GM23338 (cell line): ENCODE measurements at places on chromosomes 12 and 14. TPM values are rescaled to one million over a fixed set of nuclear protein-coding genes. Genes with fewer than 3 reads are reported as not detected.
A peak's percentile ranks its signal among the peaks of the same experiment; 100 is the strongest.

DNA sequence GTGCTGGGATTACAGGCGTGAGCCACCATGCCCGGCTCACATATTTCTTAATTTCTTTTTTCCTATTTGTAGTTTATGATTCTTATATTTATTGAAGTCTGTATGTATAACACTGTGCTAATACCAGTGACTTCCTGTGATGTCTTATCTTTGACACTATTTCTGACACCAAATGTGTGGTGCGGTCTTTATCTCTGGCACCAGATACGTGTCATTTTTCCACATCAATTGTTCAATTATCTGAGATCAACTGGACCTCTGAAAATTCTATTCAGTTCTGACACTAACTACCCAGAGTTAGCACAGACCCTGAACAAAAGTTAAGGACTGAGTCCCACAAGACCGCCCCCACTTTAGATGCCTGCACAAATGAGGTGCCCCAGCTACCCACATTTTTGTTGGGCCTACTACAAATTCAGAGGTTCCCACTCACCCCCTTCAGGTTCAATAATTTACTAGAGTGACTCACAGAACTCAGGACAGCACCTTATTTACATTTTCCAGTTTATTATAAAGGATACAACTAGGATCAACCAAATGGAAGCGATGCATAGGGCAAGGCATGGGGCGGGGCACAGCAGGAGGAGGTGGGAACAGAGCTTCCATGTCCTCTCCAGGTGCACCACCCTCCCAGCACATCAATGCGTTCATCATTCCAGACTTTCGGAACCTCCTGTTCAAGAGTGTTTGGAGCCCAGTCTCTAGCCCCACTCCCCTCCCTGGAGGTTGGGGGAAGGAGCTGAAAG lies 11.6 kb upstream of the SRSF9 start:
- no peak for DNase-seq

DNA sequence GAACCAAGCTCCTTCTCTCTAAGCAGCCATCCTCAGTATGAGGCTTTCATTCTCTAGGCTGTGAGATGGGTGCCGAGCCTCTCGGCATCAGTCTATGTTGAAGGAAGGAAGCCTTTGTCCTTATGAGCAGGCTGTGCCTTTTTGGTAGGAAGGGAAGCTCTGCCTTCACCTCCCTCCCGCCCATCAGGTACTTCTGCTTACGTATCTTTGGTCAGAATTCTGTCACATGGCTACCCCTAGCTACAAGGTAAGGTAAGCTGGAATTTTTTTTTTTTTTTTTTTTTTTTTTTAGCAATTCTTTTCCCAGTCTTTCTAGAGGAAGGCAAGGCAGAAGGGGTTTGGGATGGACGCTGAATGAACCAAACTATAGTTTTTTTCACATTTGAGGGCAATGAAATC lies 16.9 kb downstream of the BATF start:
- no peak for DNase-seq

- no peak for DNase-seq
Observed at GRCh38 chr12:85191-85666, 18.7 kb downstream of the IQSEC3 start.

SLC35F4 gene
- not detected in 2 replicates for total RNA-seq

ESR2 gene
- total RNA-seq = 0.08 and 0.59 TPM in 2 replicates

DNA sequence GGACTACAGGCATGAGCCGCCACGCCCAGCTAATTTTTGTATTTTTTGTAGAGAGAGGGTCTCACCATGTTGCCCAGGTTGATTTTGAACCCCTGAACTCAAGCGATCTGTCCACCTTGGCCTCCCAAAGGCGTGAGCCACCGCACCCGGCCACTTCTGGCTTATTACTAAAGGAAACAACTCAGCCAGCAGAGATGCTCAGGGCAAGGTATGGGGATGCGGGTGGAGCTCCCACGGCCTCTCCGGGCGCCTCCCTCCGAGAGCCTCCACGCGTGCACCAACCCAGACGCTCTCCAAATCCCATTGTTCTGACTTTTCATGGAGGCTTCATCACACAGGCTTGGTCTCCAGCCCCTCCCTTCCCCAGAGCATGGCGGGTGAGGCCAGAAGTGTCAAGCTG lies 6.1 kb upstream of the GPR132 start:
- DNase-seq = no peak

DNA sequence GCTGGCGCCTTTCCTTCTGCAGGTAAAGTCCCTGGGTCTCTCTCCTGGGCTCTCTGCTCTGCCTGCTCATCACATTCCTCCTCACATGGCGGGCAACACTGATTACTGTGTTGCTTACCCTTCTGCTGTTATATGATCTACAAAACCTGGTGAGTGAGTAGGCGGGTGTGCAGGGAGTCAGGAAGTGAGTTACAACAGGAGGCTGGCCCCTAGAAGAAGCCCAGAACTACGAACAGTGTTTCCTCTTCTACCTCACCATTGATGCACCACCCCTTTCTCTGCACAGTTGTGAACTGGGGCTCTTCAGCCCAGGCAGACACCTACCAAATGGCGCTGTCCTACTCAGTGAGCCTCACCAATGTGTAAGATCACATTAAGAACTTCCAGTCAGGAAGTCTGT lies 4.9 kb upstream of the KLHL33 start:
- DNase-seq = no peak

KNTC1 gene
- 85.2 and 98.0 TPM in 2 replicates for total RNA-seq

LALBA gene
- total RNA-seq = not detected in 2 replicates

LRRK2 gene
- 0.24 and 0.35 TPM in 2 replicates for total RNA-seq

GRCh38 chr12:113092607-113093408 lies 36.3 kb downstream of the DTX1 start:
- peak; percentile 95 for DNase-seq

DNA sequence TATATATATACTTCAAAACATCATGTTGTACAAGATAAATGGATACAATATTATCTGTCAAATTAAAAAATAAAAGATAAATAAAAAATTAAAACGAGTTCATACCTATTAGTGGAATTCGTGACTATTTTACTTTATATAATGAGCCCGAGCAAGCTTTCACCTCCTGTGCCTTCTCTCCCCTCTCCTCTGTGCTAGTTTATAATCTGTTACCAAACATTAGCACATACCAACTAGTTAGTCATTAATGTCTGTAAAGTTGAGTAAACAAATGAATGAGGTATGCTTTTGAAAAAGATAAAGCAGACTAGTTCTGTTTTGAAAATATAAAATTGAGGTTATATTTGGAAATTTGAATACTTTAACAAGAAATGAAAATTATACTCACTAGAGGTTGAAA lies 84.0 kb downstream of the LRRC9 start:
- no peak for DNase-seq

ENDOU gene
- not detected in 2 replicates for total RNA-seq

DNA sequence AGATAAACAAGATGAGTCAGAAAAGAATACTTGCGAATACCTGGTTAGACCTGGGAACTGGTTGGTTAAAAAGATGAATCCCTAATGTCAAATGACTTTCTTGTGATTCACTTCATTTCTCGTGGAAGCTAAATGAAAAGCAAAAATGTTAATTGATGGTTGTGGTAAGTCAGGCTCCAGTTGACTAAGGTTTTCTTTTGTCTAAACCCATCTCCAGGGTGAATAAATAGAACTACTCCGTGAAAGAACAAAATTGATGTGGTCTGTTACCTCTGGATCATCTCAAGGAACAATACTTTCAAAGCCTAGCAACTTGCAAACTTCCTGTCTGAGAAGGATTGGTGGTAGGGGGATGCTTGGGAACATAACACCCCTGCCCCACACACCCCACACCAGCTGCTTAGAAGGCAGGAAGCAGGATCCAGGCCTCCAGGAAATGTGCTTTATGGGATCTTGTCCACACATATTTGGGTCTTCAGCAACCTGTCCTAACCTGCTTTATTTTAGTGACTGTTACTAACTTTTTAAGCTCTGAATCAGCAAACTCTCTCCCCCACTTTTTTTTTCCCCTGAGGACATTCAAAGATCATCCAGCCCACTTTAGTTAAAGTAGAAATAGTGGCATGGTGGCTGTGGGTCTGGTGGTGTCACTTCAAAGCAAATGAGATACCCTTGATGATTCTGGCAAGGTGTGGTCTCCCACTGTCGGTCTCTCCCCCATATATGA lies 60.4 kb upstream of the PTHLH start:
- DNase-seq = no peak

DNA sequence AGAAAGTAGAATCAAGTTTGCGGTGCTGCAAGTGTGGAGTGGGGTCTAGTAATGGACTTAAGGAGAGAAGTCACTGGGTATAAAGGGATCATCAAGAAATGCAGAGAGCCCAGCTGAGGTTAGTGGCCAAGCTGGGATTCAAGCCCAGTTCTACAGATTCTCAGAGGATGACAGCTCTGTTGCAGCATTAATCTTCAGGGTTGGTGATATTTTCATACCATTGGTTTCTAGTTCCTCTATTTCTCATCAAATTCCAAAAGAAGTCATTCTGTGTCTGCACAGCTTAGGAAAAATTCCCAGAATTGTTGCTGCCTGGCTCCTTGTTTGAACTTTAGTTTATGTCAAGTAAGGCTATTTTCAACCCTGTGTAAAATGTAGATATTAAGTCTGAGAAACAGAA lies 169.5 kb upstream of the NTF3 start:
- DNase-seq = no peak

ATXN2 gene
- total RNA-seq = 44.8 and 52.9 TPM in 2 replicates

- DNase-seq = peak; percentile 84
Observed at GRCh38 chr14:20415782-20416206, 2.5 kb upstream of the TEP1 start.

FOXG1 gene
- total RNA-seq = 0.10 and 0.12 TPM in 2 replicates

GRCh38 chr12:11164384-11164783 lies 6.6 kb upstream of the SMIM10L1 start:
- no peak for DNase-seq
